CD4-positive, alpha-beta T cell treated with Interferon gamma for 1 hour (primary cell): ENCODE measurements at places on chromosomes 2 and 18.

DNA sequence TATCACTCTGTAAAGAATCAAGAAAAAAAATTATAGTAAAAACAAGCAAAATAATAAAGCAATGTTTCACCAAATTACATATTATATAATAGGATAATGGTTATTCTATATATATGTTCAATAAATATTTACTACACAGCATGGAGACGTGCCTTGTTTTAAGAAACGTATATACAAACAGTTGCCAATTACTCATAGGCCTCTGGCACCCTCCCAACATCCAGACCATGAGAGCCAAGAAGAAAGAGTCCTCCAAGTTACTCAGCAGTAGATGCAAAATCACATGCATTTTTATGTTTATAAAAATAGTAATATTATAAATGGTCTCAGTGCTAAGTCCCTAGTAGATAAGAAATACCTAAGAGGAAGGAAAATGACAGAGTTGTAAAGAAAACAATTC, 64.8 kb downstream of the REV1 start:
- no peak for DNase-seq

- no peak for DNase-seq
These were observed 20.3 kb downstream of the CFAP210 start for GRCh38 chr2:169673921-169674320.

- DNase-seq = no peak
These were observed 327.6 kb downstream of the RDH14 start for GRCh38 chr2:18232731-18233438.

DNA sequence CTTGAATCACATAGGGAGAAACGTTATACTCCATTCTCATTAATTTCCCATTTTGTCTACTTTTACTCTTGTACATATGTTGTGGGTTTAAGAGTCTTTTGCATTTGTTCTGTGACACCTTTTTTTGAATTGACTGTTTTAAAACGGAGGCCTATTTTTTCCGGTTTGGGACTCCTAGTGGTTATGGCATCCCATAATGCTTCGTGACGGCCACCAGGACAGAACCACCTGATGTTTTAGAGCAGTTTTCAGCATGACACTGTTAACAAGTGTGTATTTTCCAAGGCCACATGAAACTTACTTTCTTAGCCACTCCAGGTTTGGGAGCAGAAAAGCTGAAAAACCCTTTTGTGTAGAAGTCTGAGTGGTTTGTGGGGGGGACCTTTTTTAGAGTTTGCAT, 8.4 kb downstream of the SOX11 start:
- DNase-seq = no peak

GRCh38 chr2:134445985-134446382, 192.1 kb downstream of the MGAT5 start:
- no peak for DNase-seq

DNA sequence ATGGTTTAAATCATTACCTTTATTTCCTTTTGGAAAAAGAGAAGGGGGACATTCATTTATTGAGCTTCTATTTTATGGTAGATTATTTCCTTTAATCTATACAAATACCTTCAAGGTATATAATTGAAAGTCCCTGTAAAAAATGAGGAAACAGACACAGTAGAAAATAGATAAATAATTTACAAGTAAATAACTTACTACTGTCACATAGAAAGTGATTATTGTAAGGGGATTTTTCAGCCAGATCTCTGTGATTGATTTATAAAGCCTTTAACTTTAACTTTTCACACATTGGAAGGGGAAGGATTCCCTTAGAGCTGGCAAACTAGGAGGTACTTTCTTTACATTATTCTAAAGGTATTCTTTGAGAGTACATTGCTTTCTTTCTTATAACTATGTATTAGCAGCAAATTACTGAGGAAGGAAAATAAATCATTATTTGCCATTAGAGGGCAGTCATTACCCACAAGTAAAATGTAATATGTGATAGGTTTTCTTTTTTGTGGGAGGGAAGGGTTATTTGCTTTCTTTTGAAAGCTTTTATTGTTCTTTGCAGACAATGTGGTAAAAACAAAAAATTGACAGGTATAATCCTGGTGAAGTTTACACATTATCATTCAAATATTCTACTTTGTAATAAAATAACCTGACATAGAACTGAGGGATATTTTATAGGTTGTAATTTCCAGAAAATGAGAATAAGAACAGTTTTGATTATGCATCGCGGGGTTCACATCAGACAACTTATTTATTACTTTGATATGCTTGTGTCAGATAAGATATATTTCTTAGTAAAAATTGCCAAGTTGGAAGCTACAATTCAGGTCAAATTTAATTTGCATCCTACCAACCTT, 24.8 kb upstream of the RPE start:
- no peak for DNase-seq
